GM18507 (cell line): ENCODE measurements at places on chromosomes 11 and 22.

- no peak for DNase-seq
Measured at GRCh38 chr11:102081313-102081712, 28.9 kb upstream of the YAP1 start.

GRCh38 chr11:43983221-43983810 is 40.9 kb downstream of the C11orf96 start:
- DNase-seq, result no peak

DNA sequence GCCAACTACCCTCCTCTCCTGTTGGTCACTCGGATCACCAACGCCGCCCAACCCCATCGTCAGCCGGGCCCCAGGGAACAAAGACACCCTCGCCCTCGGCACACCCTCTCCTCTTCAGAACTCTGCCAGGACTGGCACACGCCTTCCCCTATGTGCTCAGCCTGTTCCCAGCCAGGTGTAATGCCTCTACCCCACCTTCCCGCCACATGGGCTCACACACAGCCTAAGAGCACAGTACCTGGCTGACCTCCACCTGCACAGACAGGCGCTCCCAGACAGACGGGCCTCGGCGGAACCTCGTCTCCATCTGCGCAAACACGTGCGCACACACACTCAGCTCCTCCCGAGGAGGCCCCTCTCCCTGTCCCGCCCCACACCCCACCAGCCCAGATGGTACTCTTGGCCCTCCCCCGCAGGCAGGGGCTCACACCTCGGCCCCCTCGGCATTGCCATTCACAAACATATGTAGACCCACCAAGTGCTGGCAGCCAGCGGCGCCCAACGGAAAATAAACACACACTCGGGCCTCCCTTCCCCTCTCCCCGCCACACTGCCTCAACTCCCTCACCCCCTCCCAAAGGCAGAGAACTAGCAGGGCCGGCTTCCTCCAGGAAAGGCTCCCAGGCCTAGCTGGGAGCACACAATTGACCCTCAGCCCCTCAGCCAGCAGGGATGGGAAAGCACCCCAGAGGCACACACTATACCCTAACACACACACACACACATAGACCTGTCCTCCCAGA is 8.5 kb downstream of the ELFN2 start:
- DNase-seq, result no peak

DNA sequence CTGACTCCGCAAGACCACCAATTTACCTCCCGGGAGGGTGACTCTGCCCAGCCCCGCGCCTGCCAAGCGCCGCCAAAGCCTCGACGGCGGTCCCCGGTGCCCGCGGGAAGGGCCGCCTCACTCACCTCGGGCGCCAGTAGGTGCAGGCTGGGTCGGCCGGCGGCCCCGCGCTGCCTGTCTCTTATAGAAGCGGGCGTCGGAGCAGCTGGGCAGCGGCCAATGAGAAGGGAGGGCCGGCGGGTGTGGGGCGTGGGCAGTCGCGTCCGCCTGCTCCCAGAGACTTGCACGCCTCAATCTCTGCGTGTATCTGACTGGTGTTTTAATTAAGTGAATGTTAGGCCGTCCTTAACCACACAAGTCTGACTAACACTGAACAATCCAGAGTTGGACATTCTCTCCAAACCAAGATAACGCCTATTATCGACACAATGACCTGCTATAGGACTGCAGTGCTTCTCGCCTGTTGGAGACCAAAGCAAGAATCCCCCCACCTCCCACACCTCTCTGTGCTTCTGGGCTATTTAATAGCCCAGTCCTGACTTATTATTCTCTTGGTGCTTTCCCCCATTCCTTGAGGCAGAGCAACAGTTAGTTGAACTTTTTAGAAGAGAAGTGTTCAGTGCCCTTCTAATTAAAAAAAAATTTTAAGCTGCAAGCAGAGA is at the start of gene TPH1:
Gene TPH1 (minus strand): TSS at position 154 of the 662 bp plus-strand sequence. CDS start 5,507 bp downstream, outside the sequence.
- no peak for DNase-seq

- DNase-seq, result no peak
Measured at GRCh38 chr22:27949421-27949820, 30.4 kb upstream of the PITPNB start.

DNA sequence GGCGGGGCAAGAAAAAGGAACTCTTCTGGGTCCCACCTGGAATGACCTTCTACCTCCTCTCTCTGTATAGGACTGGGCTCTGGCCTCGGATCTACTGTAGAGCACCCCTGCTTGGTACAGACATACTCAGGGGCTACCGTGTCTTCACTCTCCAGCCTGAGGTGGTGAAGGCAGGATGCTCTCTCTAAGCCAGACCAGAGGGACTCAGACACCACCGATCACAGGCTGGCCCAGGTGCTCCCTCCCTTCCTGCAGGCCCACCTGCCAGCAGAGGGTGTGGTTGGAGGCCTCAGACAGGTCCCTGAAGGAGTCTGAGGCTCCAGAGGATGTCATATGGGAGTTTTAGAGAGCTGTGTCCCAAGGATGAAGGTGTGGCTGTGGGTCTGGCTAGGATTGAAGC is 4.1 kb downstream of the NHERF4 start:
- no peak for DNase-seq

- no peak for DNase-seq
Measured at GRCh38 chr11:102238391-102238821, 78.9 kb upstream of the BIRC3 start.

- DNase-seq, result peak; percentile 51
Measured at GRCh38 chr11:110000031-110000502, 93.1 kb upstream of the ZC3H12C start.

DNA sequence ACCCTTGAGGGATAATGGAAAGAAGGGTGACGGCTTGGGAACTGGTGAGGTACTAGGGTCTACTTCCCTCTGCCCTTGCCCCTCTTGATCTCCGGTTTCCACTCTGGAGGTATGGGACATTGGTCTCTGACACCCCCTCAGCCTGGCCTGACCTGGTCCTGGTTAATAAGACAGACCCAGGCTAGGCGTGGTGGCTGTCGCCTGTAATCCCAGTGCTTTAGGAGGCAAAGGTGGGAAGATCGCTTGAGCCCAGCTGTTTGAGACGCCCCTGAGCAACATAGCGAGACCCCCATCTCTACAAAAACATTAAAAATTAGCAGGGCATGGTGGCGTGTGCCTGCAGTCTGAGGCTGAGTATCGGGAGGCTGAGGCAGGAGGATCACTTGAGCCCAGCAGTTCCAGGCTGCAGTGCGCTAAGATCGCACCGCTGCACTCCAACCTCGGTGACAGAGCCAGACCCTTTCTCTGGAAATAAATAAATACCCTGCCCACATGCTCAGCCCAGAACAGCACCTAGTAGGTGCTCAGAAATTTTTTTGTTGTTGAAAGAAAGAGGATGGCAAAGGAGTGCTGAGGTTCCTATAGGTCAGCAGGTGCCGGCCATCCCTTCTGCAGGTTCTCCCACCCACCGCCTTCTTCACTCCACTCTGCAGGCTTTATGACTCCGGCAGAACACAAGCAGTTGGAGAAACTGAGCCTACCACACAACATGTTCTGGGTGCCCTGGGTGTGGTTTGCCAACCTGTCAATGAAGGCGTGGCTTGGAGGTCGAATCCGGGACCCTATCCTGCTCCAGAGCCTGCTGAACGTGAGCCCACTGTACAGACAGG is 6.3 kb downstream of the BEST1 start:
- DNase-seq, result no peak

GRCh38 chr11:123481640-123482039 is 51.6 kb downstream of the GRAMD1B start:
- no peak for DNase-seq

DNA sequence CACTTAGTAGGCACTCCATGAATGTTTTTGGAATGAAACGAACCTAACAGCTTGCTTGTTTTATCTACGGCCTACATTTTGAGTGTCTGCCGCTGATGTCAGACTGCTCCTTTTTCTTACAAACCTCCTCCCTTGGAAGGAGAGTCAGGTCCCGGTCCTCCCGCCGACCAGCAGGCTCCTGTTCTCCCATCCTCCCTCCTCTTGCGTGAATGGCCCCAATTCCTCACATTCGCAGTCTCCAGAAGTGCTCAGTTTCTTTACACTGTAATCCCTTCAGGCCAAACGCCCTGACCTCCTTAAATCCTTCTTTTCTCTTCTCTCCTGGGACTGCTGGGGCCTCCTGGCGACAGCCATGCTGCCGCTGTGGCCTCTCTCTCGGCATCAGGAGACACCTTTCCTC is 82.6 kb upstream of the CSNK2A3 start:
- no peak for DNase-seq

DNA sequence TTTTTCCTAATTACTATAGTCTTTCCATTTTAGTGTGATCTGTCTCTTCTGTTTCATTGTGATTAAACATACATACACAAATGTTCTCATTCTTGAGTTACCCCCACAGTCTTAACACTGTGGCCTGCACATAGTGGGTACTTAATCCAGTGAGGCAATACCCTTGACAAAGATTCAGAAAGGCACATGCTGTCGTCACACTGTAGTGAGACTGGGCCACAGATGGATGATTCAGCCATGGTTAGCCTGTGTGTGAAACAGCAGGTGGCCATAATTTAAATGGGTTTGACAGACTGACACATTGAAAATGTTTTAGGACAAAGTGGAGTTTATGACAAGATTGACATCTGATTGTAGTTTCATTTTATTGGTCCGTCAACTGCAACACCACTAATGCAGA is 313.1 kb downstream of the C11orf87 start:
- DNase-seq, result no peak

DNA sequence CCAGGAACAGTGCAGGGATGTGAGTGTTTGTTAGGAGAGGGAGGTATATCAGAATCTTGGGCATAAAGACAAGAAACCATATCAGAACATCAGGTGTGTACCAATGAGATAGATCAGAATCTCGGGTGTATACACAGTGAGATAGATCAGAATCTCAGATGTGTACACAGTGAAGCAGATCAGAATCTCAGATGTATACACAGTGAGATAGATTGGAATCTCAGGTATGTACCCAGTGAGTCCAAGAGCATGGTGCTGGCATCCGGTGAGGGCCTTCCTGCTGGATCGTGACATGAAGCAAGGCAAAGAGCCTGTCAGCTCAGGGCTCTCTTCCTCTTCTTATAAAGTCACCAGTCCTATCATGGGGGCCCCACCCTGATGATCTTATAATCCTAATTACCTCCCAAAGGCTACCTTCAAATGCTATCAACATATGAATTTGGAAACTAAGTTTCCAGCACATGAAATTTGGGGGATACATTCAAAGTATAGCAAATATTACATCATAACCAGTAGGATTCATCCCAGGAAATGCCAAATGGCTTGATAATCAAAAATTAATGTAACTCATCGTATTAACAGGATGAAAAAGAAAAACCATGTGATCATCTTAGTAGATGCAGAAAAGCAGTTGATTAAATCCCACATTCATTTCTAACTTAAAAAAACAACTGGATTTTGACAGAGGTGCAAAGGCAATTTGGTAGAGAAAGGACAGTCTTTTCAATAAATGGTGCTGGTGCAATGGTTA is 28.6 kb downstream of the PPARA start:
- DNase-seq, result no peak

DNA sequence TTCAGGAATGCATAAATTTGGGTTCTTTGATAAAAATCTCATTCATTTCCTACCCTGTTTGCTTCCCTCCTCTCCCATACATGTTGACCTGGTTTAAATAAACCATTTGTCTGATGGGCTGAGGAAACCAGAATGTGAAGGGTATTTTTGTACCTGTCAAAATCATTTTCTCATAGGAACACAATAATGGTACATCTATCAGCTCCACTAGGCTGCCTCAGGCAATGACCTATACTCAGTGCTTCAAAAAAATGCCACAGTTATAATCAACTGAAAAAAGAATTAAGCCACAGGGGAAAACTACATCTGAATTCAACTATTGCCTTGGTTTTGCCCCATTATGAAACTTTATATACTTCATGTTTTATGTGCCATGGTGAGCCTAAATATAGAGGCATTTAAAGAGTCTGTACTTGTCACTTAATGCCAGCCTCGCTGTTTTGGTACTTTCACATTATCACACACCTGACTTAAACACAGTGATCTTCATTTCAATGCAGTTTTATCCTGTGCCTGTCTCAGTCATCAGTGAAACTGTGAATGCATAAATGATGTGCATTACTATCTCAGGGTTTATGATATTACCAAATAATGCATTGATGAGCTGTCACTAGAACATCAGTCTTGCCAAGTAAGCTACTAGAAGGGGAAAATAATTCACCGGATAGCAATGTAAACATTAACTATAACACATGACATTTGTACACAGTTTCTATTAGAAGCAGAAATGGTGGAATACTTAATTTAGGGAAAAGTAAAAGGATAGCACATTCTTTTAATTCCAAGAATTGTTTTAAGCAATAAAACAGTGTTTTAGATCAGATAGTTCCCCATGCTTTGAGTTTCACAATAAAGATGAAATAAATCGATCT is 92.7 kb downstream of the MSANTD4 start:
- no peak for DNase-seq

GRCh38 chr11:65593518-65594414 is 1.8 kb downstream of the KCNK7 start:
- no peak for DNase-seq

DNA sequence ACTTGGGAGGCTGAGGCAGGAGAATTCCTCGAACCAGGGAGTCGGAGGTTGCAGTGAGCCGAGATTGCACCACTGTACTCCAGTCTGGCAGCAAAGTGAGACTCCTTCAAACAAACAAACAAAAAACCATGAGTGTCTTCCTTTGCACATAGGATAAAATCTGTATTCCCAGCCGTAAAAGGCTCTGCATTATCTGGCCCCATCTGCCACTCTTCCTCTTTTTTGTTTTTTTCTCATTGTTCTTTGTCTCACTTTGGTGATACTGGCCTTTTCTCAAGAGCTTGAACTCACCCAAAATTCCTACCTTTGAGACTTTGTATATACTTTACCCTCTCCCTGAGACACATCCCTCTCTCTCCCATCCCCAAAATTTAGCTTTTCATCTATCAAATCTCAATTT is 17.6 kb downstream of the FDX1 start:
- no peak for DNase-seq

- DNase-seq, result no peak
Measured at GRCh38 chr11:126338346-126339055, 17.0 kb upstream of the ST3GAL4 start.

DNA sequence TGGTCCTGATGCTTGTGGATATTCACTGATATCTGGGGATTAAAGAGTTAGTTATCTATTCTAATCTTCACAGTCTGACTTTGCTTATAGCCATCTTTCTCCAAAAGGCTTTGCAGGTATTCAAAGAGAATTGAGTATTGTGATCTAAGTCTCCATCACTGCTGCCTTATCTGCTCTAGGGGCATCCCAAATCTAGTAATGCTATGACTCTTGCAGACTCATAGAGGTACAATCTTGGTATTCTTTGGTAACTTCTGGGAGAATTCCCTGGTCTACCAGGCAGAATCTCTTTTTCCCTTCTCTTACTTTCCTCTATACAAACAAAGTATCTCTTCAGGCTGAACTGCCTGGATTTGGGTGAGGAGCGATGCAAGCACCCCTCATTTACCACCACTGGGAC is 746.3 kb downstream of the JRKL start:
- no peak for DNase-seq

- DNase-seq, result no peak
Measured at GRCh38 chr11:8025816-8026215, 38.7 kb downstream of the EIF3F start.

- DNase-seq, result peak; percentile 17
Measured at GRCh38 chr11:11157185-11157584, 195.9 kb downstream of the CSNK2A3 start.

- DNase-seq, result no peak
Measured at GRCh38 chr11:132777067-132777975, 755.0 kb downstream of the OPCML start.
